Activated T-helper 1 cell treated with anti-CD3 and anti-CD28 coated beads, Interleukin-2, amount 50 U/mL, for 16 hours (primary cell): ENCODE measurements at places on chromosomes 13 and 19.
A peak's percentile ranks its signal among the peaks of the same experiment; 100 is the strongest.

- DNase-seq, result no peak
Measured at GRCh38 chr19:35768082-35768421, 7.3 kb upstream of the ARHGAP33 start.

- no peak for DNase-seq
Measured at GRCh38 chr13:38686577-38687245, at the start of gene FREM2. FREM2 (plus strand) TSS chr13:38687077; CDS start chr13:38687345, 268 bp downstream.

- DNase-seq, result no peak
Measured at GRCh38 chr13:27632214-27632613, 10.5 kb downstream of the POLR1D start.

DNA sequence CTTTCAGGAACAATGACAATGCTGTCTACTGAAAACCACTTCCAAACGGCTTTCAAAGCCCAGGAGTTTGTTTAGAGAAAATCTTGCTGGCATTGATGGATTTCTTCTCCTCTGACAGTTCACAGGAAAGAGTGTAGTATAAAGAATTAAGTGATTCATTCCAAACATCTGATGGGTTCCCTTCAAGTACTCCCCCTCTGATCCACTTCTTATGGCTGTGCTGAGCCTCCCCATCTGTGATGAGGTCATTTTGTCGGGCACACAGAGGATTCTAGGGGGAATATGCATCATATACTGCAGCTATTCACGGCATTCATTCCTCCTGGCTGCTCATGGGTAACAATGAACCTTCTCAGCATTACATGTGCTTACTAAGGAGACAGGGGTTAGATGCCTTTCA is 107.9 kb downstream of the RGCC start:
- DNase-seq, result no peak

GRCh38 chr13:59413126-59413525 is 750.6 kb downstream of the DIAPH3 start:
- DNase-seq, result no peak

DNA sequence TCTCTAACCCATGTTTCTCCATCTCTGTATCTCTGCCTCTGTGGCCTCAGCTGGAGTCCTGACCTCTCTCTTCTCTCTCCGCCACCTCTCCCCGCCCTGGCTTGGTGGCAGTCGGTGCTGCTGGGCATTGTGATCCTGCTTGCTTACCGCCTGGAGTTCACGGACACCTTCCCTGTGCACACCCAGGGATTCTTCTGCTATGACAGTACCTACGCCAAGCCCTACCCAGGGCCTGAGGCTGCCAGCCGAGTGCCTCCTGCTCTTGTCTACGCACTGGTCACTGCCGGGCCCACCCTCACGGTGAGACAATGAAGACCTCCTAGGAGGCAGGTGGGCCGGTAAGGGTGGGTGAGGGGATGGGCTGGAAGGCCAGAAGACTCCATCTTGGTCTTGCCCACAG is 4.2 kb downstream of the PLPPR2 start:
- no peak for DNase-seq

DNA sequence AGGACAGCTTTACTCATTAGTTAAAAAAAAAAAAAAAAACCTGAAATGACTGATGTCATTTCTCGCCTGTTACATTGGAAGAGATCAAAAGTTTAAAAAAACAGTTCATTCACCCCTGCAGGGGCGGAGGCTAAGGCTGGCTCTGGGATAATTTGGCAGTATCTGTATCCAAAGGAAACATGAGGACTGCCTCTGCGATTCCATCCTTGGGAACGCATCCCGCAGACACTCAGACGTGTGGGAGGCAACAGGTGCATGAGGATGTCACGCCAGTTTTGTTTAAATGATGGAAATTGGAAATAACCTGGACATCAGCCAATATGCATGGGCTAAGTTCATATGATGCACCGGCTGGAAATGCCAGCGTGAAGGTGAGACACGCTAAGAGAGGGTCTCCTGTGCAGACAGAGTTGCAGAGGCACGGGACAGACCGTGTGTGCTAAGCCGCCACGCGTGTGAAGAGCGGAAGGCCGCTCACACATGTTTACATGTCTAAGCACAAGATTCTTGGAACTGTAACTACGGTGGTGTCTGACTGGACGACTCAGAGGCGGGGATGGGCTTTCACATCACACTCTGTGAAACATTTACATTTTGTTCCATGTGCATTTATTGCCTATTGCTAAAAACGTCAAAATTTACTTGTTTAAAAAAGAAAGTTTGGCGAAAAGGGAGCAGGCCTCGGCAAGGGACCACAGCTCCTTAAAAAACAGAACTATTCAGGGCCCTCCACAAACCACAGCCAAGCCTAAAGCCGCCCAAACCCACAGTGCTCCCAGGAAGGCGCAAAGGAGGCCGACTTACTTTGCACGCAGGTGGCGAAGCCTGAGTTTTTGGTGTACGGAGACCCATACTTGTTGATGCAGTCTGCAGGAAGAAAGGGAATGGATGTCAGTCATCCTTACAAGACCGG is 17.9 kb downstream of the GAS6 start:
- DNase-seq, result no peak

DNA sequence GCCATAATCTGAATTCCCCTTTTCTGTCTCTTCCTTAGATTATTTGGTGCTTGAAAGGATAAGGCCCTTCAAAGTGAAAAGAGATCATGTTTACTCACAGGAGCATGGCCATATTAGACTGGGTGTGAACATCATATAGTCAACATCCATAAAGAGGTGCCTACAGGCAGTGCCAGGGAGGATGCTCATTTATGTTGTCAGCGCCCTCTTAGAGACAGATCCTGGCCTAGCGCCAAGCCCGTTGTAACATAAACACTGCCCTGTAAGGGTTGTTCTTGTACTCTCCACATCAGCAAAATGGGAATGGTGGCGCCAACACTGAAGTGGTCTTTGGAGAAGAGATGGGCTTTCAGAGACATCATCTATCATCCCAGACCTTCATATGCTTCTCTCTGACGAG is 16.1 kb downstream of the PCDH8 start:
- no peak for DNase-seq

DNA sequence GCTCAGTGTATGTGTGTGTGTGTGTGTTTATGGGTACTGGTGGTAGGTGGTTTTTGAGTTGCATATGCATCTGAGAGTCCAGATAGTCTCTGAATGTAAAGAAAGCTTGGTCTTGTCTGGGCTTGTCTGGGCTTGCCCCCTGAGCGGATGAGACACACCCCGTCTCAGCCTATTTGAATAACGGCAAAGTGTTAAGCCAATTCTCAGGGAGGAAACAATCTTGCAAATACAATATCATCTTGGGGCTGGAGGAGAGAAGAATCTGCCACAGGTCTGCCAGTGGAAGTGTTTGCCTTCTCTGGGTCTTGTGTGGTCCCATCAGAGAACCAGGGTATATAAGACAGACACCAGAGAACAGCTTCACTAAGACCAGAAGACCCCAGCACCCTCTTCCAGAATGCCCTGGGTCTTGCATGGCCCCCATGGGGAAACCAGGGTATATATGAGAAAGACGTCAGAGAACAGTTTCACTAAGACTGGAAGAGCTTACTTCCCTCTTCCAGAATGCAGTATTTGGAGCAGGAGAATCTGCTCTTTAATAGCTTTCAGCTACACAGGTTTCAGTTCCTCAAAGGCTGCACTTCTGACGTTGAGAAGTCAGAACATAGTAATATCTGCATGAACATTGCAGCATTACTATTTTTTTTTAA is 13.3 kb downstream of the CD70 start:
- no peak for DNase-seq

- no peak for DNase-seq
Measured at GRCh38 chr13:33053397-33054066, 37.3 kb downstream of the KL start.

DNA sequence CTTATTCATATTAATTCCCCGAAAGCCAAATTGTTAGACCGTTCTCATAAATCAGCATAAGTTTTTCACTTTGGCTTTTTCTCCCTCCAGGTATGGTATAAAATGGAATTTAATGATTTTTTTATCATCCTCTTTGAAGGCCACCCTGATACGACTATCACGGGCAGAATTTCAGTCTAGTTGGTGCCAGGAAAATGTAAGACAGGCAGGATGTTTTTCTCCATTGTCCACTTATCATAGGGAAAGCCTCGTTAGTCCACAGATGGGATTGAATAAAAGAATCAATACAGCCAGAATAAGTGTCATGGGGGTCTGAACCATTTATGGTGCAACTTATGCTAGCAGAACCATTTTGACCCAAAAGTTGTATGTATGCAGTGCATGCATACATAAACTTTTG is 566.0 kb upstream of the ARGLU1 start:
- no peak for DNase-seq

- no peak for DNase-seq
Measured at GRCh38 chr13:23632048-23632582, 61.9 kb downstream of the TNFRSF19 start.

DNA sequence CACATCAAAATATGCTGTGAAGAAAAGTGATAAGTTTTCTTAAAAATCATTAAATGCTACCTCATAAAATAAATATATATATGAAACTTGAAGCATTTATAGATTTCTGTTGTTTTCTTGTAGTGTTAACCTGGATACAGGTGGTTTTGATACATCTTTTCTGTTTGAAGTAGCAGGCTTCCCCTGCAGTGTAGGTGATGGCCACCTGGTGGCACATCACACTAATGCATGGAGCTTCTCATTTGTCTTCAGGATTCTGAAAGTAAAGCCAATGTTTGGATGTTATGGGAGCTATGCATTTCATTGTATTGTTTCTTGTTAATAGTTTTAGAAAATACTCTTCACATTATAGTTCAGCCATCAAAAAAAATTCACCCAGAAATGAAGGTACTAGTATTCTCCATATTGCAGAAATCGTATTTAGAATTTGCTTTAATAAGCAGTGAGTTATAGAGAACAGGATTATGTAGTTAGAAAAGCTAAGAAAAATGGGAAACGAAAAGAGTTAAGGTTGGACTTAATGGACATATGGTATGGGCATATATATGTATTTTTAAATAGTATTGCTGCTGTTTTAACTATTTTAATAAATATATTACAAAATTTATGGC is 18.7 kb downstream of the GPR180 start:
- DNase-seq, result no peak

DNA sequence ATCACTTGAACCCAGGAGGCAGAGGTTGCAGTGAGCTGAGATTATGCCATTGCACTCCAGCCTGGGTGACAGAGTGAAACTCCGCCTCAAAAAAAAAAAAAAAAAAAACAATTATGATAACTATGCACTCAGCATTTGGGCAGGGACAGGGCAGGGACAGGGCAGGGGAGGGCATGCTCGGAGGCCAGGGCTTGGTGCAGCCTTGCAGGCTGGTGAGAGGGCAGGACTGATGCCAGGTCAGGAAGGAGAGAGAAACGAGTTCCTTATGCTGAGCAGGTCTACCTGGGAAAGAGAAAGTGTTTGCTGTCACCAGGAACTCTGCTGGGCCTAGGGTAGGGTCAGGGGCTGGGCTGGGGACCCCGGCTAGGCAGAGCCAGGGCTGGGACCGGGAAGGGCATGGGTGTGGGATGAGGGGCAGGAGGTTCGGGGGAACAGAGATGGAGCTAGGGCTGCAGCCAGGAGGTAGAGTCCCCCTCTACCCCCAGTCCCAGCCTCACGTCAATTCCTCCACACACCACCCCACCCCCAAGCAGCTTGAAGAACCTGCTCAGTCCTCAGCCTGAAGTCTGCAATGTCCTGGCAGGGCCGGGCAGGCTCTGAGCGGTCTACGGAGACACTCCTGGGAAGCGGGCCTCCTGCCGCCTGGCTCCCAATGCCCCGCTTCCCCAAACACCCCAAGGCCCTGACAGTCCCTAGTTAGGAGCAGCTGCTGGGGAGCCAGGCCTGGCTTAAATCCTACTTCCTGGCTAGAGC is 2.8 kb downstream of the FXYD3 start:
- no peak for DNase-seq

- no peak for DNase-seq
Measured at GRCh38 chr13:81577601-81578195, 1236.8 kb upstream of the SPRY2 start.

DNA sequence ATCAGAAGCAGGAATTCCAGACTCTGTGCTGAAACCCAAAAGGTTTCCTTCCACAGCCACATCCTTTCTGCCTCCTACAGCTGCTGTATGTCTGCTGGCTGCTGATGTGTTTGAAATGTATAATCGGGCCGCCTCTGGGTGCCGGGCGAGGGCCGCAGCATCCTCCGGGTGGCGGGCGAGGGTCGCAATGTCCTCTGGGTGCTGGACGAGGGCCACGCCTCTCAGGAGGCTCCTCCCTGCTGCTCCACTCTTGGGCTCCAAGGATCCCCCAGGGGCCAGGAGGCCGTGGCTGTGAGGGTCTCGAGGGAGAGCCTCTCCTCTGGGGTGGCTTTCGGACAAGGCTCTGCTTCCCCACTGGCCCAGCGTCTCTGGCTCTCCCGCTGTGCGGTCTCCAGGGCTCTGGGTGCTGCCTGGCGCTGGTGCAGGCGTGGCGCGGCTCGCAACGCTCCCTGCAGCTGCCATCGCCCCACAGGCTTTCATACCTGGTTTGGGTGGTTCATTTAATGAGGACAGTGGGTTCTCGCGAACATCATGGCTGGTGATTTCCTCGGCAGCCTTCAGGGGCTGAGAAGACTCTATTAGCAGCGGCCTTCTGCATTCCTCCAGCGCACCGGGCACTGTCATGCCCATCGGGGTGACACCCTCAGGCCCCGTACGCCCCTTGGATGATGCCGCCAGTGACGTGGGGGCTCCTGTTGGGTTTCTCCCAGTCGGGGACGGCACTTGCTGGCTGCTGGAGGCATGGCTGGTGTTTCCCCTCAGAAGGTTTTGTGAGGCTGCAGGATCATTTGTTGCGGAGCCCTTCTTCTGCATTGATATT is 41.8 kb upstream of the GRTP1 start:
- DNase-seq, result no peak

DNA sequence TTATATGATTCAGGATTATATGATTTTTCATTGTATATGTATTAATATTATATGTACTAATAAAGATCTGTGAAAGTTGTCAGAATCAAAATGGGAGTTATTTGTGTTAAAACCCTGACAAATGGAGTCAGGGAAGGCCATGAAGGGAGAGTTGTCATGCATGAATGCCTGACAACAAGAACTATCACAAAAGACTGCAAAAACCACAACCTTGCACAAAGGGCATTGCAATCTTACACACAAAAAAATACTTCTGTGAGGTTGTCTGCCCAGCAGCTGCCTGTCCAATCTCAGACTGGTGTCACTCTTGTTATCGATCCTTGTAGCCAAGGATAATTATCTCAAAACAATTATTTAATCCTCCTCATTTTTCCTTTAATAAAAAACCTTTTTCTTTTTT is 21.2 kb upstream of the RBM26 start:
- DNase-seq, result no peak

DNA sequence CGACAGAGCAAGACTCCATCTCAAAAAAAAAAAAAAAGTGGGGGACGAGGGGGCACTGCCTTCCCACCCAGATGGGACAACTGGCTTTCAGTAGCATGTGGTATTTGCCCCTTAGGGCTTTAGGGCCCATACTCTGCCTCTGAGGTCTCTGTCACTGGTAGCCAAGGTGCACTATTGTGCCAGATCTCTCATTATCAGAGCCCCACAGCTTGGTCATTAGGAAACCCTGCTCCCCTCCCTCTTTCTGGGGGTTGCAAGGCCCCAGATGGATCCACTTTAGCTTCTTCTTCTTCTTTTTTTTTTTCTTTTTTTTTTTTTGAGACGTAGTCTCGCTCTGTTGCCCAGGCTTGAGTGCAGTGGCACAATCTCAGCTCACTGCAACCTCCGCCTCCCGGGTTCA is 11.2 kb upstream of the ZNF358 start:
- DNase-seq, result no peak

GRCh38 chr19:35119578-35120155 is 4.0 kb downstream of the FXYD3 start:
- DNase-seq, result no peak

GRCh38 chr19:14405758-14406644 is 13.1 kb downstream of the DDX39A start:
- peak; percentile 82 for DNase-seq

GRCh38 chr19:7542556-7543348 is 7.2 kb downstream of the PNPLA6 start:
- no peak for DNase-seq
